ENCODE measurements at places on chromosomes 5 and 9.

DNA sequence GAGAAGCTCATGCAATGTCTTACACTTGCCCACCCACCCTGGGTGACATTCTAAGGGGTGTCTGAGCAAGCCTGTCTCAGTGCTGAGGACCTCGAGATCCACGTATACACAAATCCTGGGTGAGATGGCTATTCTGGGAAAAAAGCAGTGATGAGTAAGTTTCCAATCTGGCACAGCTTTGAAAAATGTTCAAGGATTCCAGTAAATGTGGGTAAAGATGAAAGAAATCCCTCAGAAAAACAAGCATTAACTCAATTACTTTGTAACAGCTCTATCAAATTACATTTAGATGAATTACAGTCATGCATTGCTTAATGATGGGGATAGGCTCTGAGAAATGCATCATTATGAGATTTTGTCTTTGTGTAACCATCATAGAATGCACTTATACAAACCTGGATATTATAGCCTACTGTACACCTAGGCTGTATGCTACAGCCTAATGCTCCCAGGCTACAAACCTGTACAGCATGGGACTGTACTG, 26.9 kb downstream of the GOLM1 start:
- DNase-seq: no peak

GRCh38 chr9:121825031-121825691, 173.7 kb downstream of the DAB2IP start:
- DNase-seq: no peak

DNA sequence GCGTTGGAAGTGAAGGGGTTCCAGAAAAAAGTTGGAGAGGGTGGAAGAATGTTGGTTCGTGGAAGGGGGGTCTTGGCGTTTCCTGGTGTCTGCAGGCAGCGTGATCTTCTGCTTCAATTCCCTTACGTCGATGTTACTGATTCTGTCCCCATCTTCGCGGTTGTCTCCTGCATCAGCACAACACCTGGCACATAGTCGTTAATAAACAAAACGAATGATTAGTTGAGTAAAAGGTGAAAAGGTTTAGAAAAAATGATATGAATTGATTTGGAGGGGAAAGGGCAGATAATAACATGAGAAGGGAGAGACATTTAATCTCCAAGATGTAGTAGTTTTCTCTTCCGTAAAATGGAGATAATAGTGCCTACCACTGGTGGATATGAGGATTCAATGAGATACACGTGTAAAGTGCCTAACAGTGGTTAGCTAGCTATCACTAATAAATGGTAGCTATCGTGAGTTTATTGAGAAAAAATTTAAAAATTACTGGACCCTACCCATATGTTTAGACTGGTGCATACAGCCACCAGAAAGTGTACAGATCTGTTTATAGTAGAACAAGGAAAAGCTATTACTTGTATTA, 556 bp downstream of the MTREX start:
- DNase-seq: peak; percentile 8

DNA sequence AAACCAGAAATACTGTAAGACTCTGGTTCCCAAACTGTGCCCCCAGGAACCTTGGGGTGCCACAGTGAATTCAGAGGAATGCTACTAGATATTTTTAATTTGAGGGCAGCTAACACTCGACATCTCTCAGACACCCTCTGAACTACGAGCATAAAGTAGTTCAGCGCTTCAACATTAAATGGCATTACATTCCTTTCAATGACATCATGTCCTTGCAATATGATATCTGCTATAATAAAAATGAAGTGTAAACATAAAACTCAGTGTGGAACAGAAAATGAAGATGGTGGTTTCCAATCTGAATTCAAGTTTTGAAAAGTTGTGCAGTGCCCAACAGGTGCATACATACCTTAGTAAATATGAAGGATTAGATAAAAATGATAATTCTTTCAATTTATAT, 116.1 kb downstream of the LPAR1 start:
- no peak for DNase-seq

- DNase-seq: no peak
Observed at GRCh38 chr9:70635790-70636189, 221.3 kb upstream of the KLF9 start.

DNA sequence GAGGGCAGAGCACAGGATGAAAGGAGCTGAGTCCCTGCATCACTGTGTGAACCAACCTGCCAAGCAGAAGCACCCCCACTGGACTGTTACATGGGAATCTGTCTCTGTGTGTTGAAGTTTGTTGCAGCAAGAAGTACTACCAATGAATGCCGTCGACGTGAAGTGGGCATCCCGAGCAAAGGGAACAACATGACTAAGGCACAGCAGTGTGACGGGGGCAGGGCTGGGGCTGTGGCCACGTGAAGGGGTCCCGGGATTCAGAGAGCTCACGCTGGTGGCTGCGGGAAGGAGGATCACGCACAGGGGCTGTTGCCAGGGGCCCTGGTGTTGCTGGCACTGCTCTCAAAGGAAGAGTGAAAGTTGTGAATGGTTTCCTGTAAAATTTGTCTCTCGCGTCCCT, 27.5 kb upstream of the GABBR2 start:
- no peak for DNase-seq

DNA sequence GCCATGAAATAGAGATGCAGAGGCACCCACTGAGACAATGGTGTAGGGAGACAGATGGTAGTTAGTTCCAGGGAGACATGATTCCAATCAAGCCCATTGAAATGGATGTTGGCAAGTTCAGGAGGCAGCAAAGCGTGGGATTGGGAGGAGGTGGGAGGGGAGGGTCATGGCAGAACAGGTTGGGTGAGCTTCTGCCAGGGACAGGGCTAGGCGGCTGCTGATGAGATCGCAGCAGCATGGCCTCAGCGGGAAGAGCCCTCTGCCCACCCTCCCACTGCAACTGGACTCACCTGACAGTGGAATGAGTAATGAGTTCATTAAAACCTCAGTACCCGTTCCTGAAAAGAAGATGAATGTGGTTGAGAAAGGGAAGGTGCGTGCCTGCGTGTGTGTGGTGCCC, 418.2 kb downstream of the CDK5RAP2 start:
- DNase-seq: no peak

GRCh38 chr5:115319007-115319406, 22.6 kb upstream of the CCDC112 start:
- DNase-seq: no peak

DNA sequence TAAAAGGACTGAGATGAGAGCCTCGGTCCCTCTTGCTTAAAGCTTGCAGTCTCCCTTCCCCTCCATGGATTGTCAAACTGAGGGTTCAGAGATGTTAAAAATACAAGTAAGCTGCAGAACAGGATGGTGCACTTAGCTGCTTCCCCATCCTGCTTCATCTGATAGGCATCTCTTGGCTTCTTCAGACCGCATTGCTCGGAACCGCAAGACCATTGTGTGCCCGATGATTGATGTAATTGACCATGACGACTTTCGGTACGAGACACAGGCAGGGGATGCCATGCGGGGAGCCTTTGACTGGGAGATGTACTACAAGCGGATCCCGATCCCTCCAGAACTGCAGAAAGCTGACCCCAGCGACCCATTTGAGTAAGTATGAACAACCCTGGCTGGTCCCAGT, 65.5 kb upstream of the SAP30L start:
- DNase-seq: no peak

GRCh38 chr5:134053314-134053839, 48.6 kb upstream of the VDAC1 start:
- no peak for DNase-seq

DNA sequence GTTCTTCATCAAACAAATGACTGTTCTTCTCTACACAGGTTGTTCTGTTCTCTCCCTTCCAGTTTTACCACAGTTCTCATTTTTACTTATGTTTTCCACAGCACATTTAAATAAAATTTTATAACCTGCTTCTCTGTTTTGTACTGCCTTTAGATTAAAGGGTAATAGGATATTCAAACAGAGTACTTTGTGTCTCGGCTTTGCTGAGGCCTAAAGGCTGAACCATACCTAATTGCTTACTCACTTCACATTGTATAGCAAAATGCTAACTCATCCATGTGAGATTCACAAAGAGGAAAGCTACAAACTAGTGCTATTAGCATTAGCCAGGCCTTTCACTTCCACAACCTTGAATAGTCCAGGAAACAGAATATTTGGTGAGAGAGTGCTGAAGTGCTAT, 200.3 kb downstream of the TRPM3 start:
- no peak for DNase-seq

GRCh38 chr9:36924757-36925432, 109.2 kb downstream of the PAX5 start:
- no peak for DNase-seq

- no peak for DNase-seq
Observed at GRCh38 chr5:92402956-92403702, 1020.0 kb upstream of the ARRDC3 start.

- peak; percentile 41 for DNase-seq
Observed at GRCh38 chr9:134185536-134186011, 21.2 kb upstream of the RNU6ATAC start.

DNA sequence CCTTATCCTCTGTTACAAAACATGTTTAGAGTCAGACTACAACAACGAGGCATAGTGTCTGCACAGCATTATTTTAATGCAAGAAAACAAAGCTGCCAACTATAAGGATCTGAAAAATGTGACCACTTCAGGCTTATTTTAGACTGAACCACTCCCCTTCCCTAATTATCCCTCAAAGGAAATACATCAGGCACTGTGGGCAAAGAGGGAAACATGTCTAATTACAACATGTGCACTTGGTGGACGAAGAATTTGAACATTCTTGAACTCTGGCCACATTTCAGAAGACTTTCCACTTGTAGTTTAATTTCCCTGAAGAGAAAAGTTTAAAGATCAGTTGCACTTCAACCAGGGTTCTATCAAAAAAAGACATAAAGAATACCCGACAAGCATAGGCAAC, 3.8 kb downstream of the MTMR12 start:
- DNase-seq: no peak

- DNase-seq: no peak
Observed at GRCh38 chr5:11724940-11725339, 179.3 kb downstream of the CTNND2 start.

- DNase-seq: no peak
Observed at GRCh38 chr9:110583237-110583636, 3.7 kb upstream of the SVEP1 start.

GRCh38 chr9:12859704-12860251, 85.0 kb downstream of the LURAP1L start:
- no peak for DNase-seq

- no peak for DNase-seq
Observed at GRCh38 chr9:68507130-68507805, 33.4 kb downstream of the TMEM252 start.

- DNase-seq: no peak
Observed at GRCh38 chr9:136995772-136996311, 526 bp downstream of the CLIC3 start.

DNA sequence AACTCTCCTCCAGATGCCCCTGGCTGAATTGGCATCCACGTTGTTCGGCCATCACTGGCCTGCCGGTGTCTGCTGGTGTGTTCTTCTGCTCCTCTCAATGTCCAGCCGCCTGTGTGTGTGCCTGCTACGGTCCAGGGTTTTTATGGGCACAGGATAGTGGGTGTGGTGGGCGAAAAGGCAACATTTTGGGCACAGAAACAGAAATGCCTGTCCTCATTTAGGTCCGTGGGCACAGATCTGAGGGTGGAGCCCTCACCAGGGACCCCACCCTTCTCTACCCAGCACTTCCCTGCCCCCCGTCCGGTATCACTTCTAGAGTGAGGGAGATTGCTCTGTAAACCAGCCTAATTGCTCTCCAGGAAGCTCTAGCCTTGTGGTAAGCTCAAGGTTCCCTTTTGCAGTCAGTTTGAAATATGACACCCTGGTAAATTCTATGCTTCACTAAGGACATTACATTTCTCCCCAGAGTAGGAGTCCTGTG, 410.1 kb downstream of the MAT2B start:
- no peak for DNase-seq

DNA sequence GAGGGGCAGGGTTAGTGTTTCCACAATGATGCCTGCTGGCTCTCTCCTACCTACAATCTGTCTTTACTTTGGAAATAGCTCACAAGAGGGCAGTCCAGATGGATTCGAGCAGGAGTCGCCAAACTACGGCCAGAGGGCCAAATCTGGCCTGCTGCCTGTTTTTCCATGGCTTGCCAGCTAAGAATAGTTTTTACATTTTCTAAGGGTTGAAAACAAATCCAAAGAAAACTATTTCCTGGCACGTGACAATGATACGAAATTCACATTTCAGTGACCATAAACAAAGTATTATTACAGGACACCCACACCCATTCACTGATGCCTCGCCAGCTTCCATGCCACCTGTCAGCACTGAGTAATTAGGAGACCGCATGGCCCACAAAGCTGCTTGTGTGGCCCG, 162.9 kb upstream of the WWC1 start:
- DNase-seq: no peak

GRCh38 chr5:45410304-45410995, 285.7 kb downstream of the HCN1 start:
- DNase-seq: no peak

DNA sequence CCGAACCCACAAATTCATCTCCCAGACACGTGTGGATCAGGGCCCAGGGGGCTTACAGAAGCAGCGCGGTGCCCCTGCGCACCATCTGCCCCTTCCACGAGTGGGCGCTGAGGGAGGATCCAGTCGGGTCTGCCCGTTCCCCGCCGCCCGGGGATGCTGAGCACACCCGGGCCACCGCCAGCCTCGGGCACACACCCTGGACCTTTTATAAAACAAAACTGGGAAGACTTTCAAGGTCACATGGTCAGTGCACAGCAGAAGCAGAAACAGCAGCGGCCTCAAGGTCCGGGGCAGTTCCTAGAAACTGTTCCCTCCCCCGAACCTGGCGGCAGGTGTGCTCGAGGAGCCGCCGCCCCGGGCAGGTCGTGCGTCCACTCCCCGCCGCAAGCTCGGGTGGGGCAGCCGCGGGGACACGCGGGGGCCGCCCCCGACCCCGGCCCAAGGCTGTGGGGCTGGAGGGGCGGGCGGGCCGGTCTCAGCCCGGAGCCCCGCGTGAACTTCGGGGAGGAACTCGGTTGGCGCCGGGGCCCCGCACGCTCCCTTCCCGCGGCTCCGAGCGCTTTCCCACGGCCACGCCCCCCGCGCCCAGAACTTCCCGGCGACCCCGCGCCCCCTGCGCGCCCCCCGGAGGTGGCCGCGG, 633 bp upstream of the PPP1R26 start:
- no peak for DNase-seq

- no peak for DNase-seq
Observed at GRCh38 chr5:112025757-112026156, 268.8 kb upstream of the NREP start.

GRCh38 chr9:99172124-99173091, 49.3 kb downstream of the ALG2 start:
- no peak for DNase-seq

DNA sequence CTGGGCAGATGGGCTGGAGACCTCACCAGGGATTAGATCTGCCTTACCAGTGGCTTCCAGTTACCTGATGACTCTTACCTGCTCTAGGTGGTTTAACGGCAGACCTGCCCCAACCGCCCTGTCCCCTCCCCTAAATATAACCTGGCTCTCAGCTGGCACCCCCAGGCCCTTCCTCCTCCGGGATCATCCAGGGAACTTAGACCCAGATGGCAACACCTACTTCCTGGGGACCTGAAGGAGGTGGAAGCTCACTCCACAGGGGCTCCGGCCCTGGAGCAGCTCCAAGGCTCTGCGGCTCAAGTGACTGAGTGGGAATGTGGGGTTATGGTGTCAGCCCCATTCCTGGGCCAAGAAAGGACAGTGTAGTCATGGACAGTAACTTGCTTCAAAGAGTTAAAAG, 130.4 kb downstream of the OLFM1 start:
- no peak for DNase-seq

GRCh38 chr5:108387758-108388157, 5.9 kb upstream of the FBXL17 start:
- no peak for DNase-seq
